Activated CD4-positive, alpha-beta T cell treated with anti-CD3 and anti-CD28 coated beads, Interleukin-2, amount 10 ng/mL, durations not matched to agents 24 days and 14 days (primary cell): ENCODE measurements at places on chromosomes 3 and 15. TPM values are rescaled to one million over a fixed set of nuclear protein-coding genes. Genes with fewer than 3 reads are reported as not detected.

IL12A gene
- total RNA-seq: 0.21 and 0.59 TPM in 2 replicates

AADAC gene
- total RNA-seq: not detected in 2 replicates

SLC26A6 gene
- total RNA-seq: 57.2 and 58.2 TPM in 2 replicates

CPN2 gene
- total RNA-seq: not detected in 2 replicates

HCN4 gene
- total RNA-seq: not detected in 2 replicates

DNA sequence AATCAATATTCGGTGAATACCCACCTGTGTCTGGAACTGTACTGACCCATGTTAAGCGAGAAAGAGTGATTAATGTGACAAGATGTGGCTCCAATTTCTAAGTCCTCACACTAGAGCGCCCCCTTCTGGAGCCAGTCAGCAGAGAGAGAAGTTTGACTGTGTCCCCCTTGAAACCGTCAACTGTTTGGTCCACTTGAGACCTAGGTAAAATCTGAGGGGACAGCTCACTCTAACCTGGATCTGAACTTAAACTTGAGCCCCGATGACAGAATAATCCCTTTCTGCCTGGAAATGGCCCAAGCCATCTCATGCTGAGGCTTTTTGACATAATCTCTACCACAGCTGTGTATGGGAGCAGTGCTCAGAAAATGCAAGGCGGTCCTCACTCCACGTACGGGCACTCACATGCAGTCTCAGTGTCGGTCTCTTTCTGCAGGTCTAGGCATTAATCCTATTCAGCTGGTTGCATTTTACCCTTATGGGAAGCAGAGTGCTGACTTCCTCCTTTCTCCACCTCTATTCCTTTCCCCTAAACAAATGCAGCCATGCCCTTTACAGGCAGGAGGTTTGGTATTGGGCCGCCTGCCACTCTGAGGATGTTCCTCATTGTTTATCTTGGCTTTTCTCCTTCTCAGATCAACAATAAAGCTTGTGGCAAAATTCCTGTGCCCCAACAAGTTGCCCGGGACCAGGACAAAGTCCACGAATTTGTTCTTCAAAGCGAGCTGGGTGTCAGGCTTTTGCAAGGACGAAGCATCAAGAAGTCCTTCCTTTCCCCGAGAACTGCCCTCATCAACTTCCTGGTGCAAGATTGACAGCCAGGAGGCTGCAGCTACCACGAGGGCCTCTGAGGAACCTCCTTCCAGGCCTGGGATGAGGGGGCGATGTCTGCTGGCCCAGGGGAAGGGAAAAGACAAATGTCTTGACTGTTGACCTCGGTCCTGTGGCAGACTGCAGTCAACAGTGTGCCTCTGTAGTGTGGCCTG lies 47.5 kb upstream of the LIMD1 start:
- peak; percentile 74 for DNase-seq

DNA sequence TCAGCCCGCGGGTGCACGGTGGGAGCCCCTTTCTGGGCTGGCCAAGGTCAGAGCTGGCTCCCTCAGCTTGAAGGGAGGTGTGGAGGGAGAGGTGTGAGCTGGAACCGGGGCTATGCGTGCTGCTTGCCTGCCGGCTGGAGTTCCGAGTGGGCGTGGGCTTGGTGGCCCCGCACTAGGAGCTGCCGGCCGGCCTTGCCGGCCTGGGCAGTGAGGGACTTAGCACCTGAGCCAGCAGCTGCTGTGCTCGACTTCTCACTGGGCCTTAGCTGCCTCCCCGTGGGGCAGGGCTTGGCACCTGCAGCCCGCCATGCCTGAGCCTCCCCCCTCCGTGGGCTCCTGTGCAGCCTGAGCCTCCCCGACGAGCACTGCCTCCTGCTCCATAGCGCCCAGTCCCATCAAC lies 36.0 kb downstream of the TRH start:
- no peak for DNase-seq

DNA sequence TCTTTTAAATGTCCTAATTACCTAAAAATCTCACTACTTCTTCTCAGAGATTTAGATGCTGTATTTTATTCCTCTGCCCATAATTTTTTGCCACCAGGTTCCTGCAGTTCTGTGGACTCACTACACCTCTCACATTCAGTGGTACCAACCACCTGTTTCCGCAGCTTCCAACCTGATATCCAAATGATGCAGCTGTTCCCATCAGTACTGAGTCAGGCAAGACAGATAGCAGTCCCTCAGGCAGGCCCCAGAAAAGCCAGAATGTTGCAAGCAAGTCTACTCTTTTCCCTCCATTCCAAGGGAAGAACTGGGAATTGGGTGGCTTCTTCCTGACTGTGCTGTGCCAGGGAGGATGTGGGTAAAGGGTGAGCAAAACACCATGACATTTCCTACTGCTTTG lies 39.0 kb downstream of the MNS1 start:
- DNase-seq: no peak

DNA sequence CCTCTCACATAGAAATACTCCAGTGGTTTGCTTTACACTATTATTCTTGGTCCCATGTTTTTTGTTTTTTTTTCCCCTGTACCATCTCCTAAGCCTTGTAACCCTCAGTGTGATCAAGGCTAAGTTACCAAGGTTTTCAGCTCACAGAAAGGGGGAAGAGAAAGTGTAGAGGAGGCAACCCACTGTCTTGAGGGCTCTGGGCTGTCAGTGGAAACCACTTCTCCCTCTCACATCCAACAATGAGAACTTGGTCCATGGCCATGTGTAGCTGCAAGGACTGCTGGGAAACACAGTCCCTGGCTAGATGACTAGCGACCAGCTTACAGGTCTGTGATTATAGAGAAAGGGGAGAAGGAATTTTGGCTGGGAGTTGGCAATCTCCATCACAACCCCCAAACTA lies 30.3 kb downstream of the GPD1L start:
- no peak for DNase-seq

DNA sequence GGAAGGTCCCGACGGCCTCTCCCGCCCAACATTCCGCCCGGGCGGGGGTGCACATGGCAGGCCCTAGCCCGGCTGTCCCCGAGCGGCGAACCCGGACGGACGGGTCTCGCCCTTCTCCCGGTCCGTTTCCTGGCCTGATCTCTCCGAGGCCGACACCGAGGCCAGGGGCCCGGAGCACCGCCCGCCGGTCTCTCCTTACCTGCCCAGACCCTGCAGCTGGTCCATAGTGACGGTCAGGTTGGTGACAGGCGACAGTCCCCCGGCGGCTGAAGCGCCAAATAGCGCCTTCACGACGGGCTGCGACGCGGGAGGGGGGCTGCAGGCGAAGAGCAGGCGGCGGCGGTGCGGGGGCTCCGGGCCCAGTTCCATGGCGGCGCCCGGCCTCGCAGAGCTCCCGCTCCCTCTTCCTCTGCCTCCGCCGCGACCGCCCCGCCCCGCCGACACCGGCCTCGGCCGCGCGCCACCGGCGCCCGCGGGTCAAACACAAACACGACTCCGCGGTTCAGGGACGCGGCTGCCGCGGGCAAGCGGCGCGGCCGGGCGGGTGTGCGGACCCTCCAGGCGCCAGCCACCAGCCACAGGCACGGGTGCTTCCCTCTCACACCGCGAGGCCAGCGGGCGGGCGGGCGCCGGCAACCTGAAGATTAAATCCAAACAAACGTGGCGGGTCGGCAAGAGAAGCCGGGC lies 495 bp downstream of the CDC25A start:
- peak; percentile 88 for DNase-seq

DNA sequence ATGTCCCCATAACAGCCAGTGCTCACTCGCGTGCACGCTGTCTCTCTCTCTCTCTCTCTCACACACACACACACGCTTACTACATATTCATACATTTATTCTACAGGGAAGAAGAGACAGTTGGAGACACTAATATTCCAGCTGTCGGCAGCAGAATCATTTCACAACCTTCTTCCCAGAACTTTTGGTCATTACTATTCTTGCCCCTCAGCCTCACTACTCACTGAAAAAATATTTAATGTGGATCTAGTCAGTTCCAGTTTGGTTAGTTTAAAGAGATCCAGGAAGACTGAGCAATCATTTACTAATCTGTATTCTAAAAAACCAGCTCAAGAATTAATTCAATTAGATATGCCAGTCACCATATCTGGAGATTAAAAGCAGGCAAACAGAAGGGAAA lies 394.9 kb downstream of the PTPRG start:
- DNase-seq: no peak

- DNase-seq: no peak
These were observed 49.5 kb downstream of the CEP63 start for GRCh38 chr3:134535186-134535970.

DNA sequence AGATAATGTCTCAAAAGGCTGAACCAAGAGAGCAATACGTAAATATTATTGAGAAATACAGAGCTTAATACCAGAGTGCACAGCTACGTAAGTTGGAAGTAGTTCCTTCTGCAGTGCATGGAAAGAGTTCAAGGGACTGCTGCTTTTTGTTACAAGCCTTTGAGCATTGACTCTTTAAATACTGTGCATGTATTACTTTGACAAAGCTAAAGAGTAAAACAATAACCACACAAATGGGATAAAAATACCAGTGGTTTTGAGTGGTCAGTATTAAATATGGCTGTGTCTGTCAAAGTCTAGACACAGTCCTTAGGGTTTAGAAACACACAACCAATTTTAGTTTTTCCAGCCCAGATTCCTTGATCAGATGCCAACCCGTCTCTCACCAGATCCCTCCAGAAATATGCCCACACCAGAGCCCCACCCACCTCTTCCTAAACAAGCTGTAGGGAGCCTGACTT lies 62.1 kb downstream of the SSR3 start:
- no peak for DNase-seq
